COR-L47 (cell line): ENCODE measurements at places on chromosomes 3 and 15.

DNA sequence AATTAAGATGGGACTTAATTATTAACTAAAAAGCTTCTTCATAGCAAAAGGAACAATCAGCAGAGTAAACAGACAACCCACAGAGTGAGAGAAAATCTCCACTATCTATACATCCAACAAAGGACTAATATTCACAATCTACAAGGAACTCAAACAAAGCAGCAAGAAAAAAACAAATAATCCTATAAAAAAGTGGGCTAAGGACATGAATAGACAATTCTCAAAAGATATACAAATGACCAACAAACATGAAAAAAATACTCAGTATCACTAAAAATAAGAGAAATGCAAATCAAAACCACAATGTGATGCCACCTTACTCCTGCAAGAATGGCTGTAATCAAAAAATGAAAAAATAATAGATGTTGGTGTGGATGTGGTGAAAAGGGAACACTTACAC, 103.3 kb downstream of the TBL1XR1 start:
- no peak for DNase-seq

- no peak for DNase-seq
These were observed 20.4 kb downstream of the XPC start for GRCh38 chr3:14157951-14158350.

GRCh38 chr3:123499322-123499721, 50.4 kb upstream of the ADCY5 start:
- no peak for DNase-seq

DNA sequence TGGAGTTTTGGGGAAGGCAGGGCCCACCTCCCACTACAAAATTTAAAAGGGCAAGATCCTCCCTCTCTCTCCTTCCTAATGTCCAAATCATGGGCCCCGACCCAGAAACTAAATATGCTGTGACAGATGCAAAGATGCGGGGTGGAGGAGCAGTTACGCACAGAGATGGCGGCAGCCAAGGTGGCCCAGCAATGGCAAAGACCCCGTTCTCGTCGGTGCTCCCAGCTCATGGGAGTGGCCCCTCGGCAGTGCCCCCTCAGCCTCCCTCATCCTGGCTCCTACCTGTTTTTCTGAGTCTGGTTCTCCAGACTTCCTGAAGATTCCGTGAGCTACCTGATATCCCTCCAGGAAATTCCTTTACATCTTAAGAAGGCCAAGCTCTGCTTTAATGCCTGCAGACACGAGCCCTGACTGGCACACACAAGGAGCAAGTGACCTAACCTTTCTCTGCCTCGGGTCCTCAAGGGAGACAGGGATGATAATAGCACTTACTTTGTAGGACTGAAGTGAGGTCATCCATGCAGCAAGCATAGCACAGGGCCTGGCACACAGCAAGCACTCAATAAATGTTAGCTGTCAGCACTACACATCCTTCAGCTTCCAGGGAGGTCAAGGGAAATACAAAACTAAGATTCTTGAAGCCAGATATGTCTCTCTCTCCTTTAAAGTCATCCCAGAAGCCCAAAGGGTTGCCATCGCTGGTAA, 103.5 kb downstream of the LSM3 start:
- no peak for DNase-seq

DNA sequence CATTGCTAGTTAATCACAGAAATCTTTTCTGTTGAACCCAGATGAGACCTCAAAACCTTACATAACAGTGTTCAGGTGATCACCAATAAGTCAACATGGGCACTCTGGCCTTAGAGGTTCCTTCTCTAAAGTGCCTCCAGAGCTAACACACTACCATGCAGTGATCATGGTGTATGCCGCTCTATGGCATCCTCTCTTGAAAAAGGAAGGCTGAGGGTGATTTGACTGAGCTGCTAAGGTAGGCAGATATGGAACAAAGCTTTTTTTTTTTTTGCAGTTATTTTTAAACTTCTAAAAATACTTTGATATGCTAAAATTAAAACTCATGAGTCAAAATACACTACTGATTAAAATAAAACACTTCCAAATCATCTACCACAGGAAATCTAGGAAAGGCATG, 46.0 kb downstream of the IGF2BP2 start:
- no peak for DNase-seq

- no peak for DNase-seq
These were observed 37.2 kb upstream of the BDH1 start for GRCh38 chr3:197593046-197593380.

DNA sequence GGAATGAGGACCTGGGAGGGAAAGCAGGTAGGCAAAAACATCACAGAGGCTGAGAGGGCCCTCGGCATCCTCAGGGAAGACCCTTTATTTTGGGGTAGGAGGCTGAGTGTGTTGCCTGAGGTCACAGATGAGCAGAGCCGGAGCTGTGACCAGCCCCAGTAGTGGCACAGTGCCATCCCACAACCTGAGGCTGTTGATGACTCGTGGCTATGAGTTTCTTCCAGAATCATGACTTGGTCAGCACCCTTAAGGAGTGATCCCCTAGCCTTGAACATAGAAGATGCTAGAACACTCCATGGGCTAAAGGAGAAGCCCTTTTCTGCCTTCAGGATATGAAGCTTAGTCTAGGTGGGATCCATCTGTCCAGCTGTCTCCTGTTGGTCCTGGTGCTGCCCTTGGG, 19.5 kb upstream of the CXCR6 start:
- no peak for DNase-seq

DNA sequence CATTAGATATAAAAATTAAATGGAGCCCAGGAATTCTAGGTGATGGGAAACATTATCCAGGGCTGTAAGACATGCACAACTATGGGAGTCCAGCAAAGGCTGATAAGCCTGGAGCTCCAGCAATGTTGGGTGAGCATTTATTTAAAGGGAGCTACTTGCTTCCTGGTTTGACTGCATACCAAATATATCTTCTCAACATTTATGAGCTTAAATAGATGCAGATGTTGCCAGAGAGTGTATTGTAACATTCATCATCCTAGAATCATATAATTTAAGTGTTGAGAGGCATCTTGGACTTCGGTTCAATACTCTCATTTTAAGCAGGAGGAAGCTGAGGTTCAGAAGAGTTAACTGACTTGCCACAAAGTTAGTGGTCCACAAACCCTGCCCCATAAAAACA, 12.2 kb upstream of the POLR2M start:
- DNase-seq: no peak

- DNase-seq: no peak
These were observed 421.7 kb upstream of the GRM7 start for GRCh38 chr3:6439226-6439625.

DNA sequence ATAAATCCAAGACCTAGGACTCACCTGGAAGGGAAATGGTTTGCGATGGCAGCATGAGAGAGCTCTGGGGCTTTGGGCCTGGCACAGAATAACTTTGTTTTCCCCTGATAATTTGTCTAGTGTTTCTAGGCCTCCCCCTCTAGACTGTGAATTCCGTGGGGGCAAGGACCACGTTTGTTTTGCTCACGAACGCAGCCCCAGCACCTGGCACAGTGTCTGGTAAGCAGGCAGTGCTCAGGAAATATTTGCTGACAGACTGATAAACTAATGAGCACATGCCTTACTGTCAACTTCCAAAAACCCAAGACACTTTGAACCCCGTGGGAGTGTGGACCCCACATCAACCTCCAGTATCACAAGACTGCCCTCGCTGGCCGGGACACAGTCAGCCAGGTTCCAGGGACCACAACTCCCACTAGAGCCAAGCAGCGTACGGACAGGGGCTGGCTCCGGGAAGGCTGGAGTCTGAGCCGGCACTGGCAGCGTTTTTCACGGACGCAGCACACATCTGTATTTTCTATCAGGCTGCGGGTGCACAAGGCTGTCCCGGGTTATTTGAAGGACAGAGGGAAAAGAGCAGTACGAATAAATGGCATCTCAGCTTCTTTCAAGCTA, 146.5 kb downstream of the XXYLT1 start:
- DNase-seq: no peak

GRCh38 chr3:138950006-138950644, 3.1 kb downstream of the FOXL2NB start:
- no peak for DNase-seq

DNA sequence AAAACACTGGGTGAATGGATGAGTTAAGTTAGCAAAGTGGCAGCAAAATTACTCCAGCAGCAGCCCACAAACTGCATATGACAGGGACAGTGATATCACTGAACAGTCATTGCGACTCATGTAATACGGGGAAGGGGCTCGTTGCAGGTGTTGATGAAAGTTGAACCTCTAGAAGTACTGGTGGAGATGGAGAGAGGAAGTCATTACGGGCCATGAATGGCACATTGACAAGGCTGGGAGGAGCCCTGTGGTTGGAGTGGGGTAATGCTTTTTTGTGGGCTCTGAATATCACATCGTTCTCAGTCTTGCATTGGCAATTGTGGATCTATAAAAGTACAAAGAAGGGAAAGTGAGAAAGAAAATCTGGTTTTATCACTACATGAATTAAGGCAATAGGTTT, 278.1 kb downstream of the ZPLD1 start:
- no peak for DNase-seq

DNA sequence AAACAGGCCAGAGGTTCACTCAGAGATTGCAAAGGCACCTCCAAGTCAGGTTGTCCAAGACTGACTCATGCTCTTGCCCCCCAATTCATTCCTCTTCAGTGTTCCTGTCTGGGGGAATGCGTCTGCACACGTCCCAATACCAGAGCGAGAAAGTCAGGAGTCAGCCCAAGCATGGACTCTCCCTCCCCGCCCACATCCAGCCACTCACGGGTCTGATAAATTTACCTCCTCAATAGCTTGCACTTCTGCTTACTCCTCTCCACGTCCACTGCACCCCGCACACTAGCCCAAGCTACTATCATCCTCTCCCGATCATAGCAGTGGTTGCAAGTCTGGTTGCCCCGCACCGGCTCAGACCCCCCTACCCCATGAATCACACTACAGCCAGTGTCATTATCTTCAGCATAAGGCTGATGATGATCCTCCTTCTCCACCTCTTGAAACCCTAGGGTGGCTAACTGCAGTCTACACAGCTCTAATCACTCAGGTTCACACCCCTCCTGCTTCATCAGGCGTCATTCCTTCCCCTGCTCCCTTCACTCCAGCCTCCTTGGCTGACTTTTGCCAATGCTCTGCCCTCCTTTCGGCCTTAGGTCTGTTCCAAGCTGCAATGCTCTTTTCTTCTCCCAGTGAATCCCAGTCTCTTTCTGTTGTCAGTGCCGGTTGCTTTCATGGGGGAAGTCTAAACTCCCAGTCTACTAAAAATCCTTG, 27.6 kb upstream of the MYO1E start:
- no peak for DNase-seq

GRCh38 chr15:72375501-72375845, 341 bp downstream of the HEXA start:
- DNase-seq: no peak

- no peak for DNase-seq
These were observed at the start of gene PPARG for GRCh38 chr3:12288182-12289129. TSS of gene PPARG (plus strand) at chr3:12289070. CDS start at chr3:12379712, 90,642 bp downstream.

DNA sequence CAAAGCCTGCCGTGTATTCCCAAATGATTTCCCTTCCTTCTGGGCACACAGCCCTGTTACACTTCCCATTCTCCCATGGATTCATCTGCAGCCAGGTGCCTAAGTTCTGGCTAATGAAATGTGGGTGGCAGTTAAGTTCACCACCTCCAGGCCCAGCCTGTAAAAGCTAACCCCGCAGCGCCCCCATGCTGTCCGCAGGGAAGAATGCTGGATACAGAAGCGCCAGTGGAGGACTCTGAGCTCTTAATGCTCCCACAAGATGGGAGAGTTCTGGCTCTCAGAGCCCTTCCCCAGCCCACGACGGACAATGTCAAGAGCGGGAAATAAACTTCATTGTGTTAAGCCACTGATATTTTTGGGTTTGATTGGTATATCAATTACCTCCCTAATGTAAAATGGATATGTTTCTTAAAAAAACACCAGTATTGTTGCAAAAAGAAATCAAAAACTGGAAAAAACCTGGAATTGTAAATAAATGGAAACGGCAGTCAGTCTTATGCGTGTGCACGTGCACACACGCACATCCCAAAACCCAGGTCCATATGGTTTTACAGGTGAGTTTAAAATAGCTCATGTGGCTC, 37.7 kb upstream of the FGD5 start:
- DNase-seq: peak; percentile 34

DNA sequence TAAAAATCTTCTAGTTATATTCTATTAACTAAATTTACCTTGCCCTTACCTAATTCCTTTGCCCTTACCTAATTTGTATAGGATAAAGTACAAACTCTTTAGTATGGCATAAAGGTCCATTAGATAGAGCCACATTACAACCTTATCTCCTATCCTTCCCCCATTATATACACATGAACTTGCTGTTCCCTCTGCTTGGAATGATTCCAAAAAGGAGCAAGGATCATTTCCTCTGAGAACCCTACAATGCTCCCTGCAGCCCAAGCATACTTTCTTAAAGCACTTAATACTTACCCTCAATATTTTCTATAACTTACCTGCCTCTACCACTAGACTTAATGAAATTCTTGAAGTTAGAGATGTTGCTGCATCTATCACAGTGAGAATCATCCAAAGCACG, 118.9 kb upstream of the CCDC54 start:
- no peak for DNase-seq

- no peak for DNase-seq
These were observed 155.6 kb downstream of the MEGF11 start for GRCh38 chr15:66098022-66098363.

GRCh38 chr3:117355566-117355965, 646.0 kb downstream of the TUSC7 start:
- DNase-seq: peak; percentile 87

DNA sequence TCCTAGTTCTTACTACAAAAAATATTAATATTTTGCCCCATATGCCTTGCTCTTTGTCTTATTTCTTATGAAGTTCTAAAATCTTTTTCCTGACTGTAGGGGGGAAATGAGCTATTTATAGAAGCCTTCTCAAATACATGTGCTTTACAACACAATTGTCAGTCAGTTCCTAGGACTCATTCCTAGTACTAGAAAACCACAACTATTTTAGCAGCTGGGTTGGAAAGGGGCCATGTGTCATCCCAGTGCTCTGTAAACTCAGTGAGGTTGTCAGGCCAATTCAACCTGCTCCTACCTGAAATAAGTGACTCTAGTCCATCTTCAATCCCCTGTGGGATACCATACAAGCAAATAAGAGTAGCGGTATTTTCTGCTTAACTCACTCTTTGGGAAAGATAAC, 153.8 kb downstream of the ULK4 start:
- DNase-seq: no peak

GRCh38 chr15:73985101-73985873, 6.8 kb downstream of the STOML1 start:
- DNase-seq: no peak

- no peak for DNase-seq
These were observed 13.1 kb upstream of the VIPR1 start for GRCh38 chr3:42489116-42489936.

- DNase-seq: no peak
These were observed 27.9 kb upstream of the SFMBT1 start for GRCh38 chr3:53073553-53074365.

DNA sequence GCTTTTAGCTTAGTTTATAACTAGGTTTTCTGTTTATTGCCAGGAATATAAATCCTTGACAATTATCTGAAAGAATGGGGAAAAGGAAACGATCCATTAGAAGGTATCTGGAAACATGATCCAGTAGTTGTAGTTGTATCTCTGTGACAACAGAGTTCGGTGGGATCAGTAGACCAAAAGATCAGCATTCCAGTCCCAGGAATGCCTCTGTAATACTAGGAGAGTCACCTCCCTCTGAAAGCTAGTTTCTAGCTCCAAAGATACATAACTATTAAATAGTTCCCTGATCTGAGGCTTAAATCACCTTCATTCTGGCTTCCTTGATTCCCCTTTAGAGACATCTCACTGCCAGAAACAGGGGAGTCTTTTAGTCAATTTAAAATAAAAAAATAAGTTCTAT, 34.1 kb downstream of the MB21D2 start:
- DNase-seq: no peak
